Activated naive CD4-positive, alpha-beta T cell (primary cell): ENCODE measurements at places on chromosomes 5 and 9.

GRCh38 chr5:1240496-1241260, 15.5 kb downstream of the SLC6A18 start:
- no peak for DNase-seq

GRCh38 chr5:68405784-68406743, 190.5 kb downstream of the PIK3R1 start:
- DNase-seq: no peak

DNA sequence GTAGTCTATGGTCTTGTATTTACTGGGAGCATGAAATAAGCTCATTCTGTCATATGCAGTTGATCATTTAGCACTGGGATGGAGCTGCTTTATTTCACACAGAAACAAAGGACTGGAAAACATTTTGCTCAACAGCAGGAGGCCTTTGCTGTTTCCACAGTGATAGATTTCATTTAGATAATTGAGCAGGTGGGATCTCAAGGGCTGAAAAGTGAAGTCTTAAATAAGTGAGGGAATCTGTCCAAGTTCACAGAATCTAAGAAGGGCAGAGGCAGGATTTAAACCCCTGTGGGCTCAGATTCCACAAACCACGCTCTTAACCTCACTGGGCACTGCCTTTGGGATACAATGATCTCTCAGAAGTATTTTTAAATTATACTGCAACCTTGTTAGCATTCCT, 47.8 kb downstream of the PRLR start:
- no peak for DNase-seq

- DNase-seq: no peak
Observed at GRCh38 chr5:80592761-80593160, 22.7 kb upstream of the ANKRD34B start.

DNA sequence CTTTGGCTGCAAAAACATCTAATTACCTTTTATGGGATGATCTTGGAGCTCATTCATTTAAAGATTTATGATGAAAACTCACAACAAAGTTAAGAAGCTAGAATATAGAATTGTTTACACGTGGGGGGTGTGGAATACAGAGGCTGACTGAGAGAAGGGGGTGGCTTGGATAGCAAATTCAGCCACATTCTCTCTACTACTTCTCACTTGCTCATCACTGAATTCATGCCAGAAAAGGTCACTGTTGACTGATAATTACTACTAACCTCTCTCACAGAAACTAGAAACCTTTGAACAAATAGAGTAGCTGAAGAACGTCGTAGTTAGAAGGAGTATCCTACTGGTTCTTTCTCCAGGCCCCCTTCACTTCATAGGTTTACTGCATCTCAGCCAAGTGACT, 808.2 kb downstream of the BRINP1 start:
- no peak for DNase-seq

GRCh38 chr9:109813829-109814228, 33.8 kb downstream of the PALM2AKAP2 start:
- DNase-seq: no peak

GRCh38 chr9:35079041-35079425, 709 bp downstream of the FANCG start:
- DNase-seq: no peak

DNA sequence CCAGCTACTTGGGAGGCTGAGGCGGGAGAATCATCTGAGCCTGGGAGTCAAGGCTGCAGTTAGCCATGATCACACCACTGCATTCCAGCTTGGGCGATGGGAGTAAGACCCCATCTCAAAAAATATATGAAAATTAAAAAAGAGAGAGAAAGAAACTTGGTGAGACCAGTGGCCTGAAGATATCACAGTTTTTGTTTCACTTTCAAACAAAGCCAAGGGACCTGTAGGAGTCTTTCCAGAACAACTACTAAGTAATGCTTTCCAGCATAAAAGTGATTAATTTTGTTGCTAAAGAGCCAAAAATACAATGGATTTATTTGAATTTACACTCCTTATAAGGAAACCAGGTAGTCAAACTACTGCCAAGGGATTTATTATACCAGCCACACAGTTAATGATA, 23.5 kb downstream of the GKAP1 start:
- no peak for DNase-seq

- no peak for DNase-seq
Observed at GRCh38 chr5:107893642-107894041, 222.9 kb upstream of the EFNA5 start.

GRCh38 chr5:35876454-35876853, 19.8 kb downstream of the IL7R start:
- DNase-seq: no peak

- no peak for DNase-seq
Observed at GRCh38 chr5:74094782-74095108, 468.7 kb downstream of the ARHGEF28 start.

GRCh38 chr9:77518688-77519087, 129.4 kb downstream of the GNA14 start:
- DNase-seq: no peak

DNA sequence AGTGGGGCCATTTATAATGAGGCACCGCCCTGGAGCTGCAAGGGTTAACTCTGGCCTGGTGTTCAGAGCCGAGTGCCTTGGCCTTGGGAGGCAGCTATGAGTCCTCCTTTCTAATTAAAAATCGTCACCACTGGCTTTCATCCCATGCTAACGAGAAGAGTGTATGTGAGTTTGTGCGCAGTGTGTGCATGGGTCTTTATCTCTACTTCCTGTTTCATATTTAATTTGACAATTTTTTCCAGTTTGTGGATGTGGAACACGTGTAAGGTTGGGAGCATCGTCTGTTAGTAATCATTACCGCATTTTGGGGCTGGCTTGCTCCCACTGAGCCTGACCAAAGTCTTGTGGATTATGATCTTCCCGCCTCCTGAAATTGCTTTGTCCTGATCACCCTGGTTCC, 76.4 kb downstream of the NDFIP1 start:
- no peak for DNase-seq
